Fibroblast of pulmonary artery (primary cell): ENCODE measurements at places on chromosomes 3 and 15.
A peak's percentile ranks its signal among the peaks of the same experiment; 100 is the strongest.

DNA sequence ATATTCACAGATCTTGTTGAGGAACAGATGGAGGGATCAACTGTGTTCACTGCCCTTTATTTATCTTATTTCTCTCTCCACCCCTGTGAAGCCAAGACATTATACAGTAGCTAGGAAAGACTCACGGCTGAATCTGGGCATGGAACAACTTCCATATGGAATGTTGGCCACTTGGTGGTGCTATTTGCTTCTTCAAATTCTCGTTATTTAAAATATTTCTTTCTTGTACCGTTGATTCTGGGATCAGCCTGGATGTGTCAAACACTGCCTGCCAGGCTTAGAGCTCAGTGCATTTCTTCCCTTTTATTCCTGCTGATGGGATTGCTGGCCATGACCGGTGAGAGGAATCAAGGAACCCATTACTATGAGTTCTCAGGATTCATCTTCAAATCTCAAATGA is 17.5 kb upstream of the GASK1A start:
- peak; percentile 77 for DNase-seq

- no peak for DNase-seq
These were observed 39.0 kb downstream of the MNS1 start for GRCh38 chr15:56425976-56426375.

- DNase-seq = peak; percentile 60
These were observed 56.3 kb downstream of the HMG20A start for GRCh38 chr15:77476995-77477394.

- DNase-seq = no peak
These were observed 28.5 kb downstream of the PLAAT1 start for GRCh38 chr3:193269343-193270028.

- DNase-seq = peak; percentile 62
These were observed 668 bp downstream of the MFGE8 start for GRCh38 chr15:88912500-88912921.

DNA sequence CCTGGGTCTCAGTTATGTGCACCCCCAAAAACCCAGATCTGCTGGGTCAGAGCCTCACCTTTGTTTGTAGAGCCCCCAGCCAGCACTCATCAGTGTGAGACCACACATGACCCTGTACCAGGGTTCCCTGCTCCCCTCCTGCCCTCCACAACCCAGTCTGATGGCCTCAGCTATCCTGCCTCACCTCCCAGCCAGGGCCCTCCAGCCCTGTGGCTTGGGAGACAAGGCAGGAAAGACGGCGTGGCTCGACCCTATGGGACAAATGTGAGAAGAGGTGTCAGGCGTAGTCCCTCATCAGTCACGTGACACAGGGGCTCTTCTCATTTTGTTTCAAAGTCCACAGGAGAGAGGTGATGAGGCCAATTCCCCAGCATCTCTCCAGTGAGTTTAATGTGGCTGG is 28.3 kb upstream of the PRR23E start:
- no peak for DNase-seq

DNA sequence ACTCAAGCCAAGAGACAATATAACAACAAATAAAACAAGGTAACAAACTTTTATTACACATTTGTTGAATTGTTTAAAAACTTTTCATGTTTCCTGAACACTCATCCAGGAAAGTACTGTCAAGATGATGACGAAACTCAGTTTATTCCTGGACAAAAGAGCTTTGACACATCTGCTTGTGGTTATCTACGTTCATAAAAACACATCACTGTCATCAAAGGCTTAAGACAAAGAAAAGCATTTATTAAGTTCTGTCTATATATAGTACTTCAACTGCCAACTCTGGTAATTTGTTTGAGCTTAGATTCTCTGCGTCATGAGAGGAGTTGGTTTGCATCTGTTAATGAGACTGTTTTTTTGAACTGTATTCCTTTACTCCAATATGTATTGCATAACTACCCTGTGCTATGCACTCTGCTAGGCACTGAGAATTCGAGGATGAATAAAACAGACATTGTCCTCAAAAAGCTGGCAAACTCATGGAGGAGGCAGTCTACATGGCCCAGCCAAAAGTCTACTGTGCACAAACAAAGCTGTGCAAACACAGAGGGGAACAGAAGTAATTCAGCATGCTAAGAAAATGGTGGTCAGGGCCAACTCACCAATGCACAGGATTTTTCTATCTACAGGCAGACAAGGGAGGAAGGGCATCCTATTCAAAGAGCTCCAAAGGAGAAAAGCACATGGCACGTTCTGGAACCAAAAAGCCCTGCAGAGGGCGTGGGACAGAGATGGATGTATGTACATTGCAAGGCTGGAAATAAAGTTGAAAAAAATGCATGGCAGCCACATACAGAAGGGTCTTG is 21.5 kb downstream of the PLD1 start:
- peak; percentile 98 for DNase-seq

- DNase-seq = peak; percentile 40
These were observed 821 bp upstream of the MAGI1 start for GRCh38 chr3:66039590-66039887.

- no peak for DNase-seq
These were observed 157.6 kb downstream of the OR4M2 start for GRCh38 chr15:22237891-22238275.

- DNase-seq = no peak
These were observed 558.5 kb upstream of the ARRDC4 start for GRCh38 chr15:97401970-97402369.

DNA sequence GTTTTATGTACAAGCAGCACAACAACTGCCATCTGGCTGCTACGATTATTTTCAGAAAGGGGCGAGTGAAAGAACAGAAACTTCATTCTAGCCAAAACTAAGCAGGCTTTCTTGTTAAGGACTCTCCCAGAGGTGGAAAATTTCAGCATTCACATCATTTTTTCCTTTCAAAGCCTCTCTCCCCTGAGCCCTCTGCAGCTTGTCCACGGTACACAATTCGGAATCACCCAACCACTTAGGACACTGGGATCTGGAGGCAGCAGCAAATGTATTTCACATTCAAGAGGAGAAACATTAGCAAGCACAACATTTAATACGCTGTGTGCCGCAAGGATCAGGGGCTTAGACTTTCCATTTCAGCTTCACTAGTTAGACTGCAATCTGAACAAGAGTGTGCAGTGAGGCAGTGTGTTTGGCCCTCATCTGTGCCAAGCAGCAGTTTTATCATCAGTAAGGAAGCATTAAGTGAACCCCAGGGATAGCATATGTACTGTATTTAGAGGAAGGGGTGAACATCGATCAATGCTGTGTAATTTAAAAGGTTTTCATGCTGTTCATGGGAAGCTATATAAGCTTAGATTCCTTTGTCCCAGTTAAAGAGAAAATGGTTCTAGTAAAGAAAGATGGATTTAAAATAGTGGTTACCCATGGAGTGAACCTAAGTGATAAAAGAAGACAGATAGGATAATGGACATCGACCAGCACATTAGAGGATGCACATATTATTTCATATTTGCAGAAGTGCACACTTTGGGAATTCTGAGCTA is 504.9 kb downstream of the TBL1XR1 start:
- DNase-seq = no peak

DNA sequence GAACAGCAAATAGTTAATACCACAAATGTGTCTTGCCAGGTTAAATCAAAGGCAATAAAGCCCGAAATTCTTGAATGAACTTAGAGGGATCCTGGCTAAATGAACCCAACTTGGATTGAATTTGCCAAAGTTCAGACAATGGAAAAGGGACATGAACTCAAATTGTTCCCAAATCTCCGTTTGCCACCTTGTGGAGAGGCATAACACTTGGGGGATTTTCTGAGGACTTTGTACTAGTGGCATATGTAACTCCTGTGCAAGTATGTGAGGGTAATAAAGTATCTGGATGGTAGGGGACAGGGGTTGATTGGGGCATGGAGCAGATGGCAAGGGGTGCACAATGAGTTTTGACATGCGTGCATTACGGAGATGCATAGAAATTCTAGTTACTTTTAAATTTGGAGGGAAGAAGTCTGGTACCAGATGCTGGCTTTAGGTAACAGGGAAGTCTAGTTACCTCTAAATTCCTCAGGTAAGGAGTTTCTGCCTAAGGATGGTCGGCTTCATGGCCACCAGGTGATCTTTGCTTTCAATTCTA is 1.2 kb upstream of the TCAIM start:
- no peak for DNase-seq

DNA sequence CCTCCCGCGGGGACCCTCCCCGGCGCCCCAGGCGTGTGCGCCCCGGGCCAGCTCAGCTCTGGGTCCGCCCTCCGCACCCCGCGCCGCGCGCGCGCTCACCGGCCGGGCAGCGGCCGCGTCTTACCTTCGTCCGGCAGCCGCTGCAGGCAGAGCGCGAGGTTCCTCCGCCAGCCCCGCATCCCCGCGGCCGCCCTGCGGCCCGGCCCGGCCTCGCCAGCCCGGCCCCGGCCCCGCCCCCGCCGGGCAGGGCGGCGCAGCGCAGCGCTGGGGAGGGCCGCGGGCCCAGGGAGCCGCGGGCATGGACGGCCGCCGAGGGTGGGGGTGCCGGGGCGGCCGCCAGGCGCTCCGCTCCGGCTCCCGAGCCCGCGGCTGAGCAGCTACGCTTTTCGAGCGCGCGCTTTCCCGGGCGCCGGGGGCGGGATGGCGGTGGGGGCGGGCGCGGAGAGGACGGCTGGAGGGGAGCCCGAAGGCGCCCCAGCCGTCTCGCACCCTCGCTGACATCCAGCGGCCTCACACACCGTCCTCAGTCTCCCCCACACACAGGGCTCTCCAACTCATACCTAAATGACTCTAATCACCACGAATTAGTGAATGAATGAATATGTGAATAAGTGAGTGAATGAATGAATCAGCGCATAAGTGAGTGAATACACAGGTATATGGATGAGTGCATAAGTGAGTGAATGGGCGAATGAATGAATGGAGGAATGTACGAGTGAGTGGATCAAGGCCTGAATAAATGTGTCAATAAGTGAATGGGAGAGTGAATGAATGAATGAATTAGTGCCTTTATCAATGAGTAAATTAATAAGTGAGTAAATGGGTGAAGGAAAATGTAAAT is 48.5 kb upstream of the CCDC174 start:
- no peak for DNase-seq

DNA sequence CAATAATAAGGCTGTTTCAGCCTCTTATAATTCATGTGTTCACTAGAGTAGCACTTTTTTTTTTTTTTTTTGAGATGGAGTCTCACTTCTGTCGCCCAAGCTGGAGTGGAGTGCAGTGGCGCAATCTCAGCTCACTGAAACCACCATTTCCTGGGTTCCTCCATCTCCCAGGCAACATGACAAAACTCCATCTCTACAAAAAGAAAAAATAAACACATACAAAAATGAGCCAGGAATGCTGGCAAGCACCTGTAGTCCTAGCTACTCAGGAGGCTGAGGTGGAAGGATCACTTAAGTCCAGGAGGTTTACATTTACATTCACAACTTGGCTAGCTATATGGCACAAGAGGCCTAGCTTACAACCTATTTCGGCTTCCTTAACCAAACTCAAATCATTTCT is 6.8 kb downstream of the USP4 start:
- DNase-seq = peak; percentile 35

GRCh38 chr3:121175083-121175482 is 267.1 kb downstream of the STXBP5L start:
- peak; percentile 22 for DNase-seq

GRCh38 chr3:51394541-51394940 is 3.5 kb downstream of the RBM15B start:
- DNase-seq = no peak

- DNase-seq = no peak
These were observed 390.1 kb downstream of the LPP start for GRCh38 chr3:188544012-188544411.

GRCh38 chr3:72515941-72516340 is 332.3 kb downstream of the SHQ1 start:
- DNase-seq = peak; percentile 11

DNA sequence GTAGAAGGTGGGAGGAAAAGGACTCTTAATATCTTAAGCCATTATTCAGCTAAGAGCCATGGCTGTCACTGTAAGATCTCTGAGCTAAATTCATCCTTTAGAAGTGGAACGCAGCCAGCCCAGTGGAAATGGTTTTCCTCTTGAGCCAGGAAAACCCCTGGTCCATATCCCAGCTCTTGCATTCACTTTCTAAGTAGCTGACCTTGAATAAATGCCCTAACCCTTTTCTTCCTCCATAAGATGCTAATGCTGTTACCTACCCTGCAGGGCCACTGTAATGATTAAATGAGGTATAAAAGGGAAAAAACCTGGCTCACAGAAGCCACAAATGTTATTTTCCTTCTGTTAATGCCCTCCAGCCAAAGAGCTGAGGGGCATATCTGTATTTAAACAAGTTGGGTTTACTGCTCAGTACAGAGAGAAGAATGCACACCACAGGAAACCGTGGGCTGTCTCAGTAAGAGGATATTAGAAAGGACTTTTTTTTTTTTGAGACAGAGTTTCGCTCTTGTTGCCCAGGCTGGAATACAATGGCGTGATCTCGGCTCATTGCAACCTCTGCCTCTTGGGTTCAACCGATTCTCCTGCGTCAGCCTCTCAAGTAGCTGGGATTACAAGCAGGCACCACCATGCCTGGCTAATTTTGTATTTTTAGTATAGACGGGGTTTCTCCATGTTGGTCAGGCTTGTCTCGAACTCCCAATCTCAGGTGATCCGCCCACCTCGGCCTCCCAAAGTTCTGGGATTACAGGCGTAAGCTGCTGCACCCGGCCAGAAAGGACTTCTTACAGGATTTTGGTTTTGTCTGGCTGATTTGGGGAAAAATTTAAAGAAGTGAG is 6.8 kb downstream of the UBL7 start:
- DNase-seq = peak; percentile 26

DNA sequence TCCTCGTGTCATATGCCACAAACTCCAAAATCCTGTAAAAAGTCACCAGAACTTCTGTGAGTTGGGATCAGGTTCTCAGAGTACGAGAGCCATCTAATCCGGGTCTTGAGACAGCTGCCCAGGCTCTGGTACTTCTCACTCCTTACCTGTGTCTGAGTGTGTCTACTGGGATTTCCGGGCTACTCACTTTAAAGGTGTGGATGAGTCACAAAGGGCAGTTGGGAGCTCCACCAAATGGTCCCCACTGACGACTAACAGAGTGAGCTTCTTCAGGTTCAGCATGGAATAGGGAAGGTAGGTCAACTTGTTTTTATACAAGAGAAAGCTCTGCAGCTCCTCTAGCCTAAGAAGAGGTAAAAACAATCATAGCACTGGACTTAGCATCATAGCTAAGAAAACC is 29.5 kb downstream of the RTP3 start:
- no peak for DNase-seq

- DNase-seq = no peak
These were observed 305.9 kb upstream of the TMCO5A start for GRCh38 chr15:37628507-37628906.
